ENCODE measurements at places on chromosomes 16 and 17.

DNA sequence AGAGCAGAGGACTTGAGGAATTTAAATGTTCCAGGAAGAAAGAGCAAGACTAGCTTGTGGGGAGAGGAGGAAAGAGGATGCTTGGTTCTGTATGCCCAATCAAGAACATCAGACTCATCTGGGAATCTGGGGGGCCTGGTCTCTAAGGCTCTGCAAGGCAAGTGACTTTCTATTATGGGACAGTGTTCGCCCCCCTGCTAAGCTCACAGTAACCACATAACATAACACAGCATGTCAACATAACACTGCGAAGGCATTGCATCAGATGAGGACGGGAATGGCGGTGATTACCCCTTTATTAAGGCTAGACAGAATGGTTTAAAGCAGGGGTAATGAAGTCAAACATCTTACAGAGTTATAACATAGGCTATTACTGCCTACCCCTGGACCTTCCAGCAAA is 176.6 kb upstream of the IRX6 start:
- no peaks in the 10 kb centered on the region for H3K36me3 ChIP-seq
- no peak overlapping the region for H3K4me3 ChIP-seq
- DNase-seq, result no peak
- no peaks in the 10 kb centered on the region for H3K4me1 ChIP-seq

- no peaks in the 10 kb centered on the region for H3K27me3 ChIP-seq
- H3K4me1 ChIP-seq, result peaks cover 26% of the 10 kb centered on the region
- peaks cover 44% of the 10 kb centered on the region for H3K36me3 ChIP-seq
- DNase-seq, result no peak
- no peak overlapping the region for H3K27ac ChIP-seq
- no peak overlapping the region for H3K4me3 ChIP-seq
These were observed 6.4 kb upstream of the LGALS9 start for GRCh38 chr17:27624539-27624938.

GRCh38 chr17:4368341-4368740 is 1.9 kb upstream of the UBE2G1 start:
- peaks cover 7% of the 10 kb centered on the region for H3K36me3 ChIP-seq
- H3K4me1 ChIP-seq, result peaks cover 23% of the 10 kb centered on the region
- no peak overlapping the region for H3K27ac ChIP-seq
- DNase-seq, result no peak

- H3K27ac ChIP-seq, result peak overlapping the region; percentile 64
- H3K4me1 ChIP-seq, result peaks cover 45% of the 10 kb centered on the region
- DNase-seq, result no peak
- H3K4me3 ChIP-seq, result peak overlapping the region; percentile 82
- H3K27me3 ChIP-seq, result no peaks in the 10 kb centered on the region
These were observed 2.0 kb downstream of the CAMKK1 start for GRCh38 chr17:3890878-3891219.

DNA sequence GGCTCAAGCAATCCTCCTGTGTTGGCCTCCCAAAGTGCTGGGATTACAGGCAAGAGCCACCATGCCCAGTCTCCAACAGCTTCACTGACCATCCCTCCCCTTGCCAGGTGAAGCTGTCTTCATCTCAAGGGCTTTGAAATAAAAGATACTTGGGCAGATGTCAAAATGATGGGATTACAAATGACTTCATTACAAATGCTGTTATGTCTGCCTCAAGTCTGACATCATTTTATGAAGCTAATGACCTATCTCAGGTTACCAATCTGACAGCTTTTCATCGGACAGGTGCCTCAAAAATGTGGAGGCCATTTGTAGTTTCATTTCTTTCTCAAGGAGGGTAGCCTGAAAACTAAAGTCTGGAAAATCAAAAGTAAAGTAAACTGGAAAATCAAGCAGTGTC is 323.7 kb upstream of the TBX2 start:
- no peak overlapping the region for H3K4me3 ChIP-seq
- DNase-seq, result no peak
- H3K36me3 ChIP-seq, result peaks cover 1% of the 10 kb centered on the region
- H3K27ac ChIP-seq, result no peak overlapping the region
- H3K27me3 ChIP-seq, result peaks cover 1% of the 10 kb centered on the region
- H3K4me1 ChIP-seq, result no peaks in the 10 kb centered on the region

GRCh38 chr16:67249178-67250044 is 632 bp downstream of the SLC9A5 start:
- H3K36me3 ChIP-seq, result no peaks in the 10 kb centered on the region
- no peak for DNase-seq
- peaks cover 36% of the 10 kb centered on the region for H3K4me1 ChIP-seq
- peak overlapping the region; percentile 65 for H3K27ac ChIP-seq
- H3K4me3 ChIP-seq, result peak overlapping the region; percentile 78

DNA sequence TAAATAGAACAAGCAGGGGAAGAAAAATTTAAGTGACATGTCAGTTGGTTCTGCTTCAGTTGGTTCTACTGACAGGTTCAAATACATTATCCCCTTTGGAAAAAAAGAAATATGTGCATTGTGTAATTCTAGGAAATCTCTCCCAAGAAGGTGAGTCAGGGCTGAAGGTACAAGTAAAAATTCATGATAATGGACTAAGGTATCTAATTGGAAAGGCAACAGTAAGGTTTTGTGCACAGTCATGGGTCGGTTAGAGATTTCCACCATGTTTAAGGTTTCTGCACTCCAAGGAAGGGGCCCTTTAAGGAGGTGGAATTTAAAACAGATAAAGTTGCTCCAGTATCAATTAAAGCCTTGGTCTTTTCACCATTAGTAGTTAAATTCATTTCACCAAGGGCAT is 17.9 kb upstream of the B4GALNT2 start:
- DNase-seq, result no peak
- peaks cover 21% of the 10 kb centered on the region for H3K27me3 ChIP-seq
- H3K27ac ChIP-seq, result no peak overlapping the region
- no peaks in the 10 kb centered on the region for H3K36me3 ChIP-seq
- no peak overlapping the region for H3K4me3 ChIP-seq

- H3K27ac ChIP-seq, result no peak overlapping the region
- no peaks in the 10 kb centered on the region for H3K36me3 ChIP-seq
- no peak overlapping the region for H3K4me3 ChIP-seq
- H3K27me3 ChIP-seq, result peaks cover 26% of the 10 kb centered on the region
- peak; percentile 57 for DNase-seq
These were observed 32.3 kb downstream of the RAP1GAP2 start for GRCh38 chr17:2828397-2829038.

- no peaks in the 10 kb centered on the region for H3K4me1 ChIP-seq
- H3K27me3 ChIP-seq, result no peaks in the 10 kb centered on the region
These were observed 40.1 kb downstream of the PEMT start for GRCh38 chr17:17551361-17551760.

GRCh38 chr16:51952500-51952899 is 594.4 kb downstream of the TOX3 start:
- H3K4me1 ChIP-seq, result no peaks in the 10 kb centered on the region
- no peak overlapping the region for H3K27ac ChIP-seq
- H3K27me3 ChIP-seq, result no peaks in the 10 kb centered on the region
- no peak overlapping the region for H3K4me3 ChIP-seq
- DNase-seq, result no peak
- H3K36me3 ChIP-seq, result no peaks in the 10 kb centered on the region

GRCh38 chr17:70374496-70374895 is 205.2 kb downstream of the KCNJ2 start:
- H3K4me3 ChIP-seq, result no peak overlapping the region
- no peaks in the 10 kb centered on the region for H3K27me3 ChIP-seq
- no peaks in the 10 kb centered on the region for H3K36me3 ChIP-seq
- no peak overlapping the region for H3K27ac ChIP-seq
- no peaks in the 10 kb centered on the region for H3K4me1 ChIP-seq
- DNase-seq, result no peak

GRCh38 chr17:60656499-60656898 is 21.2 kb upstream of the BCAS3 start:
- H3K4me1 ChIP-seq, result peaks cover 22% of the 10 kb centered on the region
- H3K36me3 ChIP-seq, result peaks cover 9% of the 10 kb centered on the region
- H3K27me3 ChIP-seq, result no peaks in the 10 kb centered on the region
- H3K27ac ChIP-seq, result no peak overlapping the region
- no peak for DNase-seq

DNA sequence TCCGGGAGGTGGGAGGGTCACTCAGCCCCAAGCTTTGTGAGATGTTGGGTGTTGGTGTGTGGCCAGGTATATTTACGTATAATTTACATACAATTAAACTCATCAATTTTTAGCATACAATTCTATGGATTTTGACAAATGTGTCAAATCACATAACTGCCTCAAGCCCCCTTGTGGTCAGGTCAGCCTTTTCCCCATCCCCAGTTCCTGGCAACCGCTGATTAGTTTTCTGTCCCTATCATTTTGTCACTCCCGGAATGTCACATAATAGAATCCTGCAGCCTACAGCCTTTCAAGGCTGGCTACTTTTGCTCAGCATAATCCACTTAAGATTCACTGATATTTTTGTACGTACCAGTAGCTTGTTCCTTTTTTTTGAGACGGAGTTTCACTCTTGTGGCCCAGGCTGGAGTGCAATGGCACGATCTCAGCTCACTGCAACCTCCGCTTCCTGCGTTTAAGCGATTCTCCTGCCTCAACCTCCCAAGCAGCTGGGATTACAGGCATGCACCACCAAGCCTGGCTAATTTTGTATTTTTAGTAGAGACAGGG is 19.3 kb upstream of the RAI1 start:
- H3K4me3 ChIP-seq, result no peak overlapping the region
- H3K4me1 ChIP-seq, result peaks cover 14% of the 10 kb centered on the region

- DNase-seq, result no peak
- no peak overlapping the region for H3K27ac ChIP-seq
- peaks cover 8% of the 10 kb centered on the region for H3K4me1 ChIP-seq
These were observed 229.1 kb upstream of the COX10 start for GRCh38 chr17:13840254-13840653.

DNA sequence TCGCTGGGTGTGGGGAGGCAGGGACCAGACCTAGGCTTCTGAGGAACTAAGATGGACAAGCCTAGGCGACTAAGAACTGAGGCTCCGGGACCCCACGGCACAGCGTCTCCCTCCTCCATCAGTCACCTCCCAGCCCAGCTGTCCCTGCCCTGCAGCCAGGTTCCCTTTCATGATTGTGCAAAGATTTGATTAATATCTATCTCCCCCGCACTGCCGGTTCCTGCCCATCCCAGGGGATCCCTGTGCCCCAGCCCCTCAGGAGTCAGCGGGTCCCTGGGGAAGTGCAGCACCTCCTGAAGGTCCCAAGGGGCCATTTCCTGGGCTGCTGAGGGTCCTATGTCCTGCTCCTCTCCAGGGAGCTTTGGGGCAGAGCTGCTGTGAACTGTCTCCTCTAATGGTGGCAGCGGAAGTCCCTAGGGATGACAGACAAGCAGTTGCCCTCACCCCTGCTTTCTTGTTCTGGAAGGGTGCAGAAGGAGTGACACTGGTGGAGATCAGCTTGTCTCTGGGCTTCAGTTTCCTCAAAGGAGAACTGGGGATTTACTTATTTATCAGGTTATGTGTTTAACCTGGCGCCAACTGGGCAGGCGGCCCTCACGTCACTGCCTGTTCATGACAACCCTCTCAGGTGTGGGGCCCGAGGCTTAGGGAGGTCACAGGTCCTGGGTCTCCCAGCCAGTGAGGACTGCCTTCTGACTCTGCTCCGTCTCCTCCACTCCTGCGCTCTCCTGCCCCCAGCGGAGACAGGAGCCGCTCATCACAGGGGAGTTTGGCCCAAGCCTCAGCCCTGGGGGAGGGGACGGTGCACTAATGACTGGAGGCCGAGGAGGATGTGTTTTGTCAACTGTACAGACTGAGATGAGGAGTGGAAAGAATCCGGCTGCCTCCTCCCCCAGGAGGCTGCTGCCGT is 1.9 kb upstream of the C16orf74 start:
- no peak overlapping the region for H3K4me3 ChIP-seq
- no peak for DNase-seq
- no peaks in the 10 kb centered on the region for H3K4me1 ChIP-seq
- H3K36me3 ChIP-seq, result no peaks in the 10 kb centered on the region

- no peak overlapping the region for H3K4me3 ChIP-seq
- peaks cover 8% of the 10 kb centered on the region for H3K27me3 ChIP-seq
- H3K36me3 ChIP-seq, result no peaks in the 10 kb centered on the region
- DNase-seq, result no peak
- H3K27ac ChIP-seq, result no peak overlapping the region
These were observed 30.5 kb downstream of the GINS3 start for GRCh38 chr16:58422809-58423208.
